ENCODE measurements at places on chromosomes 11 and 22. TPM values are rescaled to one million over a fixed set of nuclear protein-coding genes. Genes with fewer than 3 reads are reported as not detected.

- H3K27me3 ChIP-seq, result no peaks in the 10 kb centered on the region
- peaks cover 17% of the 10 kb centered on the region for H3K4me1 ChIP-seq
- H3K4me3 ChIP-seq, result peak overlapping the region; percentile 44
These were observed 15.8 kb downstream of the TMEM258 start for GRCh38 chr11:61776561-61777075.

- no peak for DNase-seq
- H3K36me3 ChIP-seq, result peaks cover 11% of the 10 kb centered on the region
- no peaks in the 10 kb centered on the region for H3K4me1 ChIP-seq
- H3K4me3 ChIP-seq, result no peak overlapping the region
These were observed 44.9 kb downstream of the OR4C45 start for GRCh38 chr11:50077526-50077925.

GRCh38 chr11:45388472-45388871 lies 102.3 kb upstream of the SYT13 start:
- DNase-seq, result no peak
- no peaks in the 10 kb centered on the region for H3K36me3 ChIP-seq
- H3K27me3 ChIP-seq, result peaks cover 24% of the 10 kb centered on the region

The OR52E8 gene
- not detected for total RNA-seq

The A4GALT gene
- 0.46 TPM for total RNA-seq

- no peaks in the 10 kb centered on the region for H3K27me3 ChIP-seq
- no peak overlapping the region for H3K4me3 ChIP-seq
These were observed 11.2 kb downstream of the NLRP14 start for GRCh38 chr11:7031471-7031871.

DNA sequence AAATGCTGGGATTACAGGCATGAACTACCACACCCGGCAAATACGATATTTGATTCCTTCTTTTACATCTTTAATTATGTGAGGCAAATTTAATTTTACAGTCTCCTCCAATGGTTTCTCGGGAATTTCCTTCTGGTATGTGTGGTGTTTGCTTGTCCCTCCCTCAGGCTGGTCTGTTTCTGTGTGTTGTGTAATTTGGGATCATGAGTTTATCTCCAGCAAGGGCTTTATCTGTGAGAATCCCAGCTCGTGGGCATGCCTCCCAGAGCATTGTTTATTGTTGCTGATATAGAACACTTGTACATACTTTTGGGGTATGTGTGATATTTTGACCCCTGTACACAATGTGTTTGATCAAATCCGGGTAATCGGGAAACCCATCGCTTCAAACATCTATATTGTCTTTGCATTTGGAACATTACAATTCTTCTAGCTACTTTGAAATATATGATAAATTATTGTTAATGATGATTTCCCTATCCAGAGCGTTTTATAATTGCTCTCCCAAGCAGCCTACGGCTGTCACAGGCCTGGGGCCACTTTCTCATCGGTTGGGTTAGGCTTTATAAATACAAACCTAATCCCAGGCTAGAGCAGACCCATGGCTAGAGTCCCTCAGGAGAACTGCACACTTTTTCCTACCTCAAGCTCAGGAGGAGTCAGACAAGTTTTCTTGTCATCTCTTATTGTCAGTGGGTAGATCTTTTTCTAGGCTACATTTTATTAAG lies 15.0 kb upstream of the PRR5 start:
- H3K4me3 ChIP-seq, result peak overlapping the region; percentile 19
- H3K4me1 ChIP-seq, result peaks cover 42% of the 10 kb centered on the region
- peak overlapping the region; percentile 27 for H3K27ac ChIP-seq
- DNase-seq, result no peak

DNA sequence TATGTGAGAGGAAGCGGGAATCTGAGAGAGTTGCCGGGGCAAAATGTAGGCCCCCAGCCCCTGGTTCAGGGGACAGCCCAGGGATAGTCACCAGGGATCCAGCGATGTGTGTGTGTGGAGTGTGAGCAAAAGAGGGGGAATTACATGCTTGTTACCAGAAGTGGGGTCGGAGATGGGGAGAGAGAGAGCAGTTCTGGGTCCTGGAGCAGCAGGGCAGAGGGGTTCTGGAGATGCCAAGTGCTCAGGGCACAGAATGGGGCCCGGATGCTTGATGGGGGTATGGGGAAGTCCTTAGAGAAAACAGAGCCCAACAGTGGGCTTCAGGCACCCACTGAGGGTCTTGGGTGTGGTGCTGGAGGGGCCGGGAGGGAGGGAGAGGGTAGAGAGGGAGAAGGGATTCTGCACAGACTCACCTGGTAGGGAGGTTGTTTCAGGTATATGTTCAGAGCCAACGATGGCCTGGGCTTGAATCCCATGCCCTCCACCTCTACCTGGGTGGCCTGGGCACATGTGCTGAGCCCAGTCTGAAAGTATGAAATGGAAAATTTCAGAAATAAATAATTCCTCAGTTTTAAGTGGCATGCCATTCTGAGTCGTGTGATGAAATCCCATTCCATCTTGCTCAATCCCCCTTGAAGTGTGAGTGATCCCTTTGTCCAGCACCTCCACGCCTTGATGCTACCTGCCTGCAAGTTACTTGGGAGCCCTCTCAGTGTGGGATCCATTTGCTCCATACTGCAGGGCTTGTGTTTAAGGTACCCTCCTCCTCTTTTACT lies 12.4 kb downstream of the SMIM38 start:
- no peak for DNase-seq
- peaks cover 18% of the 10 kb centered on the region for H3K27me3 ChIP-seq
- H3K27ac ChIP-seq, result no peak overlapping the region
- H3K4me3 ChIP-seq, result no peak overlapping the region
- peaks cover 23% of the 10 kb centered on the region for H3K4me1 ChIP-seq

The ELMOD1 gene
- not detected for total RNA-seq

- no peaks in the 10 kb centered on the region for H3K27me3 ChIP-seq
- H3K4me3 ChIP-seq, result no peak overlapping the region
- H3K4me1 ChIP-seq, result peaks cover 11% of the 10 kb centered on the region
- no peak overlapping the region for H3K27ac ChIP-seq
These were observed 50.9 kb upstream of the ATXN10 start for GRCh38 chr22:45620706-45621105.

GRCh38 chr11:61189933-61190332 lies 13.4 kb upstream of the PGA3 start:
- peaks cover 6% of the 10 kb centered on the region for H3K4me1 ChIP-seq
- no peak for DNase-seq
- H3K4me3 ChIP-seq, result no peak overlapping the region
- no peak overlapping the region for H3K27ac ChIP-seq

The CARNS1 gene
- total RNA-seq, result 5.0 TPM

- H3K4me1 ChIP-seq, result no peaks in the 10 kb centered on the region
- no peak overlapping the region for H3K27ac ChIP-seq
- H3K36me3 ChIP-seq, result no peaks in the 10 kb centered on the region
- no peak overlapping the region for H3K4me3 ChIP-seq
These were observed 3.9 kb downstream of the P2RY2 start for GRCh38 chr11:73221996-73222395.

The RBMXL2 gene
- not detected for total RNA-seq

DNA sequence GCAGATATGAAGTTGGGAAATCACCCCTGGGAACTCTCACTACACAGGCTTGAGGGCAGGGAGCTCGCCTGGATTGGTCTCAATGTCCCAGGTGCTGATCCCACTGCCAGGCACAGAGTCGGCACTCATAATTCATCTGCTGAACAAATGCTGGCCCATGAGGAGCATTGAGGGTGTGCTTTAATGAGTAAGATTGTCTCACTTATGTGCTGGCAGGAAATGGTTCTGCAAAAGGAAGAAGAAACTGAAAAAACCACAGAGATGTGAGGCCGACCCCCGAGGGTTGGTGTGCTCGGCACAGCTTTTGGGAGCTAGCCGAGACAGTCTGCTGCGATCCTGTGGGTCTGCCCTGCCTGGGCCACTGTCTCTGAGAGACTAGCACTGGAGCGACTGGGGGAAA lies 9.4 kb downstream of the PLAAT2 start:
- peaks cover 59% of the 10 kb centered on the region for H3K4me1 ChIP-seq
- H3K27me3 ChIP-seq, result no peaks in the 10 kb centered on the region
- H3K4me3 ChIP-seq, result peak overlapping the region; percentile 83
- no peaks in the 10 kb centered on the region for H3K36me3 ChIP-seq
- DNase-seq, result peak; percentile 72

Measured in activated T-cell treated with anti-CD3 and anti-CD28 coated beads, Interleukin-2, amount 50 U/mL, for 72 hours (primary cell).